ENCODE measurements at places on chromosomes 13 and 19. TPM values are rescaled to one million over a fixed set of nuclear protein-coding genes. Genes with fewer than 3 reads are reported as not detected.

DNA sequence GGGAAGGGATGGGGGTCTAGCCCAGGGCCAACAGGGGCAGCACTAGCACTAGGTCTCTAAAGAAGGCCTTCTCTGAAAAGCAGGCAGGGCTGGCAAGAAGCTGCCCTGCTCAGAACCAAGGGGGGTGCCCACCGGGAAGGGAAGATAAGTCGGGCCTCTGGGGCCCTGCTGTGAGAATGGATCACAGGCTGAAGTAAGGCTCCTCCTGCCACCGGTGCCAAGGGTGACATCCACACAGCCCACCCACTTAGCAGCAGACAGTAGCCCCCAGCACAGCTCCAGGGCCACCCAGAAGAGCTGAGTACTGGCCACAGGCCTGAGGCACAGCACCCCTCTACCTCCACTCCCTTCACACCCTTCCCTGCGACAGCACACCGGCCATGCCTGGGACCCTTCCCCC lies 5.9 kb downstream of the ELL start:
- no peak for DNase-seq

DNA sequence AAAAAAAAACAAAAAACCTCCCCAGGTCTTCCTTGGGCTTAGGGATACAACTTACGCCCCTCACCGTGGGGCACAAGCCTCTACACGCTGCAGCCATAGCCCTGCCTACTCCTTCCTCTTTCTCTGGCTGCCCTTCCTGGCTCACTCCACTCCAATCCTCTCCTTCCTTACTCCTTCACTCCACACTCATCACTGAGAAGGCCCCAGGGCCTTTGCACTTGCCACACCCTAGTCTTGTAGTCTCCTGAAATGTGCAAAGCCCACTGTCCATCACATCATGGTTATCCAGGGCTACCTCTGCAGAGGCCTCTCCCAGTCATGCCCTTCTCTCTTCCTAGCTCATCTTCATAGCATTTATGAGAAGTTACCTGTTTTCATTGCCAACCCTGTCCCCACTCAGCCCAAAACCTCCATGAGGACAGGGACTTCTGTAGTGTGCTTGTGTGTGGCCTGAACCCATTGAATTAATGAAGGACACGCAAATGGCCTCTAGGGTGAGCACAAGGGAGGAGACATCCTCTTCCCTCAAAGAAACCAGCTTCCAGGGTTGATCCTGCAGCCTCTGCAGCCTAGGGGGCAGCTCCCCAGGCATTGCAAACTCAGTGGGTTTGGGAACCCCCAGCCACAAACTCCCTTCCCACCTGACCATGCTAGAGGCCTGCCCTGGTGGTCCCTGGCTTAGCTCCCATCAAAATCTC lies 7.9 kb upstream of the HSH2D start:
- DNase-seq = no peak

DNA sequence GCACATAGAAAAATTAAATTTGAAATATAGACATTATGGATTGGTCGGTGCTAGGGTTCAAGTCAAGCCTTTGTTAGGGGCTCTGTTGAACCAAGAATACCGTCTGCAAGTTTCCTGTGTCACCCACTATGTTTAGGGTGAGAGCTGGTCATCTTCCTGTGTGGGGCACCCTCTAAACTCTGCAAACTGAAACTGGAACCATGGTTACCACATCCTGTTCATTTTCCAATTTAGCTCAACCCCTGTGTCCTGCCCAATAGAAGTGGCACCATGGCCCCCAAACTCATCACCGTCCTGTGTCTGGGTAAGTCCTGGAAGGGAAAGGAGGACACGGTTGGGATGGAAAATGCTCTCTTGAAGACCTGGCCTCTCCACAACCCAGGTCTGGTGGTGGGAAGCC lies 29.9 kb downstream of the LAIR2 start:
- no peak for DNase-seq

GRCh38 chr19:45186509-45187334 lies 8.1 kb downstream of the BLOC1S3 start:
- DNase-seq = no peak

GRCh38 chr19:19427944-19428343 lies 22.5 kb downstream of the GATAD2A start:
- no peak for DNase-seq

Gene PRTN3
- not detected for total RNA-seq

- DNase-seq = no peak
Measured at GRCh38 chr13:71589032-71589431, 278.0 kb downstream of the DACH1 start.

DNA sequence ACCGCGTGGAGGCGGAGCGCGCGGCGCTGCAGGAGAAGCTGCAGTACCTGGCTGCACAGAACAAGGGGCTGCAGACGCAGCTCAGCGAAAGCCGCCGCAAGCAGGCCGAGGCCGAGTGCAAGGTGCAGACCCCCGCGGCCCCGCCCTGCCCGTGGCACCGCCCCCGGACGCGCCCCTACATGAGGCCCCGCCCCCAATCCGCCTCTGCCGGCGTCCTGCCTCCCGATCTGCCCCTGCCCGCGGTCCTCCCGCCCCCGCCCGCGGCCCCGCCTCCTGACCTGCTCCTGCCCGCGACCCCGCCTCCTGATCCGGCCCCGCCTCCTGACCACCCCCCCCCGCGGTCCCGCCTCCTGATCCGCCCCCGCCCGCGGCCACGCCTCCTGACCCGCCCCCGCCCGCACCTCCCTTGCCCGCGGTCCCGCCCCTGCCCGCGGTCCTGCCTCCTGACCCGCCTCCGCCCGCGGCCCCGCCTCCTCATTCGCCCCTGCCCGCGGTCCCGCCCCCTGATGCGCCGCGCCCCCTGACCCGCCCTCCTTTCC lies 11.7 kb downstream of the PRR36 start:
- DNase-seq = no peak

Gene MIDN
- 30.6 TPM for total RNA-seq

- DNase-seq = no peak
Measured at GRCh38 chr19:11658970-11659369, 61.7 kb downstream of the ZNF627 start.

DNA sequence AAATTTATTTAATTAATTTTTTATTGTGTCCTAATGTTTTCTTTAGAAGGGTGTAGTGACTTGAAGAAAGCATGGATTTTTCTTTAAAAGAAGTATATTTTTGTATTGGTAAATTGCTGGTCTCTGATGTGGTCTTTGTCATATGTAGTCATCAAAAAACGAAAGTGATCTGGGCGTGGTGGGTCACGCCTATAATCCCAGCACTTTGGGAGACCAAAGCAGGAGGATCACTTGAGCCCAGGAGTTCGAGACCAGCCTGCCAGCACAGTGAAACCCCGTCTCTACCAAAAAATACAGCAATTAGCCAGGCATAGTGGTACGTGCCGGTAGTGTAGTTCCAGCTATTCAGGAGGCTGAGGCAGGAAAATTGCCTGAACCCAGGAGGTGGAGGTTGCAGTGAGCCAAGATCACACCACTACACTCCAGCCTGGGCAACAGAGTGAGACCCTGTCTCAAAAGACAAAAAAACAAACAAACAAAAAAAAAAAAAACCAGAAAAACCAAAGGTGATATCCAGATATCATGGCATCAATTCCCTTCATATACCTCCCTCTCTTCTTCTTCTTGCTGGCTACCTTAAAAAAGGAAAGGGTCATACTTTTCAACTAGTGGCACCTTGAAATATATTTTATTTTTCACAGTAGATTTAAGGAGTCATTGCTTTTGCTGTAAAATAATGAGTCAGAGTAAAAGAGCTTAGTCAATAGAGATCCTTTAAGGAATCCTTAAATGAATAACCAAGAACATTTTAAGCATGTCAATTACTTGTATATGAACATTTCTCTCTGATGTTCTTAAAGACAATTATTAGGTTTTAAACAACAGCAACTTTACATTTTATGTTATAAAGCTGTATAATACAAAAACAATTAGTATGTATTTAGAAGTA lies 19.9 kb downstream of the KCTD4 start:
- DNase-seq = no peak
